Foreskin melanocyte (primary cell): ENCODE measurements at places on chromosomes 5 and 9.
A peak's percentile ranks its signal among the peaks of the same experiment; 100 is the strongest.

DNA sequence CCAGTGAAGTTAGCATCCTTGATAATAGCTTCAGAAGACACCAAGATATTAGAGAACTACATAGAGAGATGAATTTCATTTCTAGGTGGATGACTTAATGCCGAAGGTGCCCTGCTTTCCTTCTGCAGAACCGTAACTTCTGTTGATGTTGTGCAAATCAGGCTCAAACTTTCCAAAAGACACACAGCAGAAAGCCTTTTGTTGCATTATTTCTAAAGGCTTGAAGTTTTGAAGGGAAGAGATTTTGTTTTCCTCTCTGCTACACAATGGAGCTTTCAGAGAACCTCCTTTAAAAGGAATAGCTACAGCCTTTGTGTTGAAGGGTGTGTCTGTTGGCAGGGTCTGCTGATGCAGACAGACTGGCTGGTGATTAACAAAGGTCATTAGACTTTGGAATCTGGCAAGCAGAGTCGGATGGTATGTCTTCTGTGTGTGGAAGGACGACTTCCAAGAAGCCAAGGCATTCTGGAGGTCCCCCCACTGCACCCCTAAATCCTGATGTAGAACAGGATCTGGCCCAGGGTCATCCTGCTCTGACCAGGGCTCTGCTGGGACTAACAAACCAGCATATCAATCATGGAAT, 57.8 kb downstream of the ZNF462 start:
- peak; percentile 93 for DNase-seq

DNA sequence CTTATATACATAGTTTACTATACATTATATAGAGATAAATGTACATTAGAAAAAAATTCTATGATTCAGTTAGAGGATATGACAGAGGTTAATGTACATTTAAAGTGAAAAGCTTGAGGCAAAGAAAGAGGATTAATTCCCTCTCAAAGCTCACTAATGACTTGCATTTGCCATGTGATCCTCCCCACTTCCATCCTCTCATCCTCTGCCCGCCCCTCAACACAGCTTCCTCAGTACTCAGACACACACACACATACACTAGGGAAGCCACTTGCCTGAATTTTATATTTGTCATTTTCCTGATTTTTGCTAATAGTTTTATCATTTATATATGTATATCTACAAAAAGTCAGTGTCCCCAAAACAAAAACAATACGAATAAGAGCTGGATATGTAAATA, 764.5 kb downstream of the EFNA5 start:
- no peak for DNase-seq

DNA sequence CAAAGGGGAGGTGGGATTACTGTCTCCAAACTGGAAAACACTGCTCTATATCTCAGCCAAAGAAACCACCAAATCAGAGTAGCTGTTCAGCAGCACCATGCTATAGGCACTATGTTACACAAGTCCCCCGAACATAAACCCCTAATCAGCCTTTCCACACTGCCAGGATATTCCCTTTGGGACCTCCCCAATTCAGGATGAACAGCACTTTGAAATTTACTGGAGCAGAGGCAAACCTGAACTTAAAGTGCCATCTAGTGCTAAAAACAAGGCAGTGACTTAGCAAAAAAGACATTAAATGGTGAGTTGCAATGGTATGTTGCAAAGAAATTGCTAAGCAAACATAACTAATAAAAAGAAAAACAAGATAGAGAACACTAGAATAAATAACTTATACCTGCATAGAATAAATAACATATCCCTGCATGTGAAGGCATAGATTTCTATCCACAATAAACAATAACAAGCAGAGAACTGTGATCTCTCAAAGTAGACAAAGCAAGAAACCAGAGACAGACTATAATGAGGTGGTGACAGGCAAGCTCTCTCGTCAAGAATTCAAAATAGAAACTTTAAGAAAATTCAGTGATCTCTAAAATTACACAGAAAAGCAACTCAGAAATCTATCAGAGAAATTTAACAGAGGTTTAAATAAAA, 584.4 kb upstream of the ACO1 start:
- peak; percentile 41 for DNase-seq

DNA sequence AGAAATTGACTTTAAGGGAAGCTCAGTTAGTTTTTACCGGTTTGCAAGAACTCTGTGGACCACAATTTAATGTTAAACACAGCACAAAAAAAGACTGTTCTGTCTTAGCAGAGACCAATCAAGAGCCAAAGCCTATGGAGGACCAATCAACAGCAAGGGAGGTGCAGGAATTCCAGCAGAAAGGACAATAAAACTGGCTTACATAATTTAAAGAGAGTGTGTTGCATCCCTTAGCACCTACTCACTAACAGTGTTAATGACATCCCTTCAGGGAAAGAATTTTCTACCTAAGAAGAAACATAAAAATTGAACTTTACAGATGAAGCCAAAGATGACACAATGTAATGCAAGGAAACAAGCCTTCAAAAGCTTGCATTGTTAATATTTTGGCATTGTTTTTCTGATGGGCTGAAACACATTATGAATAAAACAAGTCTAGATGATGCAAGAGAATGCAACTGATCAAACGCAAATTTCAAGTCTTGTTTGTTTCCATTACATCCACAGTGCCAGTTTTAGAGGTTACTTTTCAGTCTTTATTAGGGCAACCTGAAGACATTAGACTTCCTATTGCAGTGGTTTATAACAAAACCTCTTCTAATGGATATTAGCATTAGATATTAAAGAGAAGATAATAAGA, 111.3 kb upstream of the FST start:
- DNase-seq: no peak

DNA sequence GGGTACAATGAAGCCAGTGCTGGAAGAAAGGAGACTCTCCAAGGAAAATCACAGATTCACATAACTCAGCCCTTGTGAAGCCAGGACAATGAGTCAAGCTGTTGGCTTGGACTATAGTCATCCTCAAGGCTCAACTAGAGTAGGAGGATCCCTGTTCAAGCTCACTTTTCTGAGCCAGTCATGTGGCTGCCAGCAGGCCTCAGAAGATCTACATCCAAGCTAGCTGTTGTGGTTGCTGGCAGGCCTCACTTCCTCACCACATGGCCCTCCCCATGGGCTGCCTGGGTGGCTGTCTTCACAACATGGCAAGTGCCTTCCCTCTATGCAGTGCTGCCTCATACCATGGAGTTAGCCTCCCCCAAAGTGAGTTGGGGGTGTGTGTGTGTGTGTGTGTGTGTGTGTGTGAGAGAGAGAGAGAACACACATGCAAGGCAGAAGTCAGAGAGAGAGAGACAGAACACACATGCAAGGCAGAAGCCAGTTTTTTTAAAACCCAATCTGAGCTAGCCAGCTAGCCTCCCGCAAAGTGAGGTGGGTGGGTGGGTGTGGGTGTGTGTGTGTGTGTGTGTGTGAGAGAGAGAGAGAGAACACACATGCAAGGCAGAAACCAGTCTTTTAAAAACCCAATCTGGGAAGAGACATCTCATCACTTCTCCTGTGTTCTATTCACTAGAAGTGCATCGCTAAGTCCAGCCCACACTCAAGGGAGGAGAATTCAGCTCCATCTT, 17.1 kb downstream of the SCAI start:
- peak; percentile 95 for DNase-seq

DNA sequence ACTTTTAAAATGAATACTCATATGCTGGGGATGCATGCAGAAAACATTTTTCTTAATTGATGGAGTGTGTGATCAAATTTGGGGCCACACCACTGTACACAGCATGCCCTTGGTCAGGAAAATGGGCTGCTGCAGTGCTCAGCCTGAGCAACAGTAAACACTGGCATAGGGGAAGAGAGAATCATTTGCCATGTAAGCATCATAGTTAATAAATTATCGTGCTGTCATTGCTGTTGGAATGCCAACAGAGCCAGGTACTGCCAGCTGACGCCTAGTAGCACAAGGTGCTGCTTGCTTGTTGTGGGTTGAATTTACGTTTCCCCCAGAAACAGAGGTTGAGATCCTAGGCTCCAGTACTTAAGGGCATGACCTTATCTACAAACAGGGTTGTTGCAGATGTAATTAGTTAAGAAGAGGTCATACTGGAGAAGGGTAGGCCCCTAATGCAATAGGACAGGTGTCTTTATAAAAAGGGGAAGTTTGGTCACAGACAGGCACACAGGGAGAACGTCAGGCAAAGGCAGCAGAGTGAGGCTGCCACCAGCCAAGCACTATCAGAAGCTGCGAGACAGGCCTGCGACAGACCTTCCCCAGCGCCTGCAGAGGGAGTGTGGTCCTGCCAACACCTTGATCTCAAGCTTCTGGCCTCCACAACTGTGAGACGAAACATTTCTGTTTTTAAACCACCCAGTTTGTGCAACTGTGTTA, 25.3 kb downstream of the DAP start:
- DNase-seq: no peak

DNA sequence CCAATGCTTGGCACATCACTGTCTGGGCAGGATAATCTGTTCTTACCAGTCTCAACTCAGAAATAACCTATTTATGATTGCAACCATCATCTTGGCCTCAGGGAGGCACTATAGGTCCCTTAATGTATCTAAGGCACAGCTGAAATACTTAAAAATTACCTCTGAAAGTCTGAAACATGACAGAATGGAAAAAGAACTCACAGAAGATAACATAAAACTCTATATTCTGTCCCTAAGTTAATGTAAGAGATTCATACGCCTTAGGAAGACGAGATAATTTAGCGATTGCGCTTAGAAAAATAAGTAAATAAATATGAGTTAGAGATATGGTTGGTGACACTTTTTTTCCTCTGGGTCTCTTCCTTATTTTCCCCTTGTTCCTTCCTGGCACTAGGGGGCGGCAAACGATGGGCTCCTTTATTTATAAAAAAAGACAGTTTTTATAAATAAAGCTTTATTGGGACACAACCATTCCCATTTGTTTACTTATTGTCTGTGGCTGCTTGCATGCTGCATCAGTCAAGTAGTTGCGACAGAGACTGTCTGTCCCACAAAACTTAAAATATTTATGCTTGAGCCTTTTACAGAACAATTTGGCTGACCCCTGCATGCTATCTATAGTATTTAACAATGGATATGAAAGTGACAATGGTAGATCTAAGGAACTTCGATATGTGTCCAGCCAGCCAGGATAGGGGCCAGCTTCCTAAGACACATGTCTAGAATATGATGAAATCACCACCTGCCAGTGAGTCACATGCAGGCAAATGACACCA, 79.6 kb downstream of the PDE4D start:
- peak; percentile 74 for DNase-seq

DNA sequence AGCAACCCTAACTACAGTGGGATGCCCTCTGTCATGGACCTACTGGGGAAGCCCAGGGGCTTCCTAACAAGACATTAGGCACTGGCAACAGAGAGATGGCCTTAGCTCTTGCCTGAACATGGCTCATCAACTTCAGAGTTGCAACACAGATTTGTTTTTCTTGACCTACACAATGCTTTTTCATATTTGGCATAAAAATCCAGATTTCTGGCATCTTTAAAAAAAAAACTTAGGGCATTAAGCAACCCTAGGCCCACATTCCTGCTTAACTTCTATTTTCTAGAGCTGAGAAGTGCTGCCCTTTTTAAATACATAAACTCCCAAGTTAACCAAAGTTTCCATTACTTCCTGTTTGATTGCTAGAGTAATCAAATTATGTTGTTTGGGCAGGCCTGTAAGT, 8.0 kb downstream of the GRIA1 start:
- DNase-seq: no peak

GRCh38 chr9:89814340-89815040, 209.7 kb downstream of the GADD45G start:
- DNase-seq: no peak

- DNase-seq: no peak
These were observed 16.9 kb downstream of the LMX1B start for GRCh38 chr9:126630458-126631237.

DNA sequence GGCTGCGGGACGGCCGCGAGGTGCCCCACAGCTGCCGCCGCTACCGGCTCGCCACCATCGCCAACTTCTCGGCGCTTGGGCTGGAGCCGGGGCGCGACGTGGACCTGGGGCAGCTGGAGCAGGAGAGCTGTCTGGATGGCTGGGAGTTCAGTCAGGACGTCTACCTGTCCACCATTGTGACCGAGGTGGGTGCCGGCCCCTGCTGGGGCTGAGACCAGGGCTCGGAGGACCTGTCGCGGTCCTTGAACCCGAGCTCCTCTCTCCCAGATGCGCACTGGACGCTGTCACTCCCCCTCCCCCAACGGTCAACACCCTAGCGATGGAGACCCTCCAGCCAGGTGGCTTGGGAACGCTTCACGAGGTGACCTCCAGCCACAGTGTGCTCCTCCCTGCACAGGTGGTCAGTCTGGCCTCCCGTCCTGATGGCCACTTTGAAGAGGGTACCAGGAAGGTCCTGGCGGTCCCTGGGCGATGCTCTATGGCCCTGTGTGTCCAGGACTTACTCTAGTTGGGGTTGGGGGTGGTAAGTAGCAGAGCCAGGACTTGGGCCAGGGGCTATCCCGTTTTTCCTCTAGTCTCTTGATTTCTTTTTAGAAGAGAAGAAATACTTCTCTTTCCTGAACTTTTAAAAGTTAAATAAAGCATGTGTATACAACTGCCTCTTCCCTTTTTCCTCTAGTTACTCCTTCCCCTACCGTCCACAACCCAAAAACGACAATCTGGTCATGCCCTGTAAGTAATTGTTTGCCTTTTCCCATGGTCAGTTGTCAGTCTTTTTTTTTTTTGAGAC, 866 bp downstream of the SLC22A5 start:
- no peak for DNase-seq

DNA sequence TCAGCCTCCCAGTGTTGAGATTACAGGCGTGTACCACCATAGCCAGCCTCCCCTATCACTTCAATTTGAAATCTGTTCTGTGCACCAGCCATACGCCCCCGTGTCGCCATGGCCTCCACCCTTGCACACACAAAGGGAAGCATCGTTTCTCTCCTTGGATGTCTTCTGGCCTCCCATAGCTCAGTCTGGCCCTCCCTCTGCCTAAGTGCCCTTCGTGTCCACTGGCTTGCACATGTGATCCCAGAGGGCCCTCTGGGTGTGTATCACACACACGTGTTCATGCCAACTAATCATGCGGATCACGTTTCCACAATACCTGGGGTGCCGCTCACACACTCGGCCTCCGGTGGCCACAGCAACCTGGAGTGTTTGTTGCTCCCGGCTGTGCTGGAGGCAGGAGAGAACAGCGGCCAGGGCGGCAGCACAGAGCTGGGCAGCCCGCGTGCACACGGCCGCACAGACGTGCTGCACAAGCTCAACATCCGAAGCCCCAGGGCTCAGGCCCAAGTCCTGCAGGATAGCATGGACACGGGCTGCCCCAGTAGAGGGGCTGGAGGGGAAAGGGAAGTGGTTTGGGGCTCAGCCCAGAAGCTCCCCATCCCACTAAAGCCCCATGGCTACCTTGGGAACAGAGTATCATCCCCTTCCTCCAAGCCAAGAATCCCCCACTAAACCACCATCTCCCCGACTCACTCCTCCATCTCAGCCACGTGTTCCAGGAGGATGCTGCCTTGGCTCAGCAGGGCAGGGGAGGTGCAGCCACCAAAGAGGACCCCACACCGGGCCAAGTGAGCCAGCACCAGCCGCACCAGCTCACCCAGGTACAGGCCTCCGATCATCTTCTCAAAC, 10.9 kb downstream of the HK3 start:
- no peak for DNase-seq

GRCh38 chr5:73437777-73438644, 10.6 kb downstream of the FOXD1 start:
- DNase-seq: no peak
